ENCODE measurements at places on chromosomes 6 and 20.

GRCh38 chr6:11318835-11319813 is 86.7 kb upstream of the NEDD9 start:
- DNase-seq: no peak

GRCh38 chr6:109793792-109794191 is 102.7 kb downstream of the FIG4 start:
- peak; percentile 83 for DNase-seq

GRCh38 chr20:63700199-63701050 is 4.0 kb downstream of the TNFRSF6B start:
- DNase-seq: no peak

DNA sequence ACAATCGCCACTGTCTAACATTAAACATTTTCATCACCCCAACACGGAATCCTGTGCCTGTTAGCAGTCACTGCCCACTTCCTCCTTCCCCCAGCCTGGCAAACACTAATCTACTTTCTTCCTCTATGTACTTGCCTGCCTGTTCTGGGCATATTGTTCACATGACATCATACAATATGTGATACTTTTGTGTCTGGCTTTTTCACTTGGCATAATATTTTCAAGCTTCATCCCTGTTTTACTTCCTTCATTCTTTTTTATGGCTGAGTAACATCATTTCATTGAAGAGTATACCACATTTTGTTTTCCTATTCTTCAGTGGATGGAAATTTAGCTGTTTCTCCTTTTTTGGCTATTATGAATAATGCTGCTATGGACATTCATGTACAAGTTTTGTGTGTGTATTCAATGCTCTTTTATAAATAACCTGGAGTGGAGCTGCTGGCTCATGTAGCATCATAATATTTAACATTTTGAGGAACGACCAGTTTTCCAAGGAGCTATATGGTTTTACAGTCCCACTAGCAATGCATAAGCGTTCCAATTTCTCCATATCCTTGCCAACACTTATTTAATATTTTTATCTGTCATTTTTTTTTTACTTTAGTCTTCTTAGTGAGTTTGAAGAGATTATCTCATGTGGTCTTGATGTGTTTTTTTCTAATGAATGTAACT is 360.1 kb downstream of the HDGFL1 start:
- DNase-seq: no peak

- DNase-seq: no peak
Measured at GRCh38 chr6:26272171-26272637, 92.8 kb upstream of the BTN3A2 start.

DNA sequence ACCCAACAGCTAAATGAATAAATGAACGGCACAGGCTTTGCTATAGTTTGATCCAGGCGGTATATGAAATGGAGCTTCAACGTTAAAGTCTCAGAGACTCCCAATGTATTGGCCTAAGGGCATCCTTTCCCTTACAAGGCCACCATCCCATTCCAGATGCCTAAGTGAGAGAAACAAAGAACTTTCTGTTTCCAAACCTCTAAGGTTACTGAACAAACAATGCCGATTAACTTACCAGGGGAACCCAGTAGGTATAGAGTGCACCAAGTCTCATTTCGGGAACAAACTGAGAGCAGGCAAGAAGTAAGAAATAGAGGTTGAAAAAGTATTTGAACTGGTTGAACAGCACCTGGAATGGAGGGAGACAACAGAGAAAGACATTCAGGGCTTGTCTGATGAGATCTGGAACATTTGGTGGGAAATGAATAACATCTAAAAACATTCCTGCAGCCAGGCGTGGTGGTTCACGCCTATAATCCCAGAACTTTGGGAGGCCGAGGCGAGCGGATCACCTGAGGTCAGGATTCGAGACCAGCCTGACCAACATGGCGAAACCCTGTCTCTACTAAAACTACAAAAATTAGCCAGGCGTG is 42.5 kb downstream of the ATP9A start:
- DNase-seq: no peak
